EL (cell line): ENCODE measurements at places on chromosomes 13 and 19.

- no peak for DNase-seq
Observed at GRCh38 chr13:85501616-85502015, 297.6 kb downstream of the SLITRK6 start.

GRCh38 chr13:40350283-40350992 is 316.0 kb downstream of the FOXO1 start:
- no peak for DNase-seq

GRCh38 chr13:20972731-20973130 is 70.2 kb upstream of the XPO4 start:
- no peak for DNase-seq

DNA sequence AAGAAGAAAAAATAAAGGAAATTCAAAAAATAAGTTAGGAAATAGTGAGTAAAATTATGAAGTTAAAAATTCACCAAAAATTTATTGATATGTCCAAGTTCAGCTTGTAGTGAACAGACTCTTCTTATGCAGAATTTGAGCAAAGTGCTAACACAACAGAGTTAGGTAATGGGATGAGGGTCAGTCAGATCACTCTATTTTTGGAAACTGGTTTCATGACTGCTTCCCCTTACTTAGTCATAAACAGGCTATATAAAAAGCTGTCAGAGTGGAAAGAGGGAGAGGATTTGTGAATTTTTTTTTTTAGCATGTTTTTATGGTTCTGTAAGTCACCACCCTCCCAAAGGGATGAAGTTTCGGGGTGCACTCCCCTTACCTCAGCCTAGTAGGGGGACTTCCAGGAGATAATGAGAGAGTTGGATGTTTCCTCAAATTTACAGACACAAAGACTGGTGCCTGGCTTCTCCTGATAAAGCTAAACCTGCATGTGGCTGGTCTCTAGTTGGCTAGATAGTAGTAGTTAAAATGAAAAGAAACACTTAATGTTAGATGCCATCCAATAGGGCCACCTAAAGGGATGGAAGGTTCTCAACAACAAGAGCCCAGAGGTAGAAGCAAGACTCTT is 4.5 kb downstream of the CPB2 start:
- no peak for DNase-seq

- DNase-seq: no peak
Observed at GRCh38 chr13:109684824-109685202, 101.6 kb downstream of the IRS2 start.

DNA sequence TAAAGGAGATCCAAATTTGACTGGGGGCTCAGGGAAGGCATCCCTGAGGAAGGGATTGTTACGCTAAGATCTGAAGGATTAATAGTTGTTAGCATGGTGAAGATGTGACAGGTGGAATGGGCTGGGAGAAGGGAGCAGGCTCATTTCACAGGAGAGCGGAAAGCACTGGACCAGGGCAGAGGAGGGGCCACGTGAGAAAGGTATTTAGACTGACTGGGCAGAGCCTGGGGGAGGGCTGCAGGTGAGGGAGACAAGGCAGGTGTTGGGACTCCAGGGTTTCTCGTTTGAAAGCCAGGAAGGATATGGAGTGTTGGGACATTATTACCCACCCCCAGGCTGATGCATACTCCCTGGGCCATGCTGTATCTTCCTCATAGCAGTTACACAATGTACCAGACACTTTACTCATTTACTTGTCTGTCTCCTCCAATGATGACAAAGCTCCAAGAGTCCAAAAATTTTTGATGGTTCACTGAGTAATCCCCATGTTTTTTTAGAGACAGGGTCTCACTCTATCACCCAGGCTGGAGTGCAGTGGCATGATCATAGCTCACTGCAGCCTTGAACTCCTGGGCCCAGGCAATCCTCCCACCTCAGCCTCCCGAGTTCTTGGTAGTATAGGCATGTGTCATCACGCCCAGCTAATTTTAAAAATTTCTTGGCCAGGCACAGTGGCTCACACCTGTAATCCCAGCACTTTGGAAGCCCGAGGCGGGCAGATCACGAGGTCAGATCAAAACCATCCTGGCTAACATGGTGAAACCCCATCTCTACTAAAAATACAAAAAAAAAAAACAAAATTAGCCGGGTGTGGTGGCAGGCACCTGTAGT is 2.3 kb downstream of the TRAPPC6A start:
- no peak for DNase-seq

GRCh38 chr13:93144031-93144430 is 82.6 kb upstream of the GPC6 start:
- DNase-seq: no peak

DNA sequence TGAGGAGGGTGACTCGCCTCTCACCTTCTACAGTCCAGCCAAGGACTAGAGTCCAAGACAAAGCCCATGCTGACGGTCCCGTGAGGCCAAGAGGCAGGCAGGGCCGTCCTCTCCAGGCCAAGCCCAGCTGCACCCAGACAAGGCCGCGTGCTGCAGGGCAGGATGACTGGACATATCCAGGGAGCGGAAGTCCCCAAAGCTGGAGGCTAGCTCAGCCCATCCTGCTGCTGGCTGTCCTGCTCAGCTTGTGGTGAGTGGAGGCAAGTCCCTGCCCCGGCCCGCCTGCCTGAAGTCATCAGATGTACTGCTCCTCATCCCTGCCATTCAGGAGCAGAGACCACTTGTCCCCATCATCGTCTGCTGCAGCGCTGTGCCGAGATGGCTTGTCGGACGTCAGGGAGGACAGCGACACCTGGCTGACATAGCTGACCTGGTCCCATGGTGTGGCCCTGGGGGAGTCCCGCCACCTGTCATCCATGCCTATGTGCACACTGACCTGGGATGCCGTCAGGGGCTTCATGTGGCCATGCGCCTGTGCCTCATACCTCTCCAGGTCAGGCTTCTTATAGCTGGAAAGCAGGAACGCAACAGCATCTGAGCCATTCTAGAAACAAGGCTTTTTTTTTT is 72.8 kb downstream of the CCDC70 start:
- no peak for DNase-seq

DNA sequence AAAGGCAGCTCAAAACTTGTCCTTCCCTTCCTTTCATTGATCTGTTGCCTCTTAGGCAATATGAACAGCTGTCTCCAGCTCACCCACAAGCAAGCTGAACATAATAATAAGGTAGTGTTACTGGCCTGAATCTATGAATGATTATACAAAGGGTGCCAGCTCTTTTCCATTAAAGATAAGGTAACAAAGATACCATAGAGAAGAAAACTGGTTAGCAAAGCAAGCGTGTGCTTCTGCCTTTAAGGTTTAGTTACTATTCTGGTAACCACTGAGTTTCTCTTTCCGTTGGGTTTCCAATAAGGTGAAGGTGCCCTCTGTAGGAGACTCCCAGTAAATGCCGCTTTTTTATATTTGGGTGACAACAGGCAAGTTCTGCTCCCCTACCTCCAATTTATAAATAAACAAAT is 12.1 kb upstream of the DACH1 start:
- DNase-seq: no peak

GRCh38 chr13:93673885-93674284 is 447.3 kb downstream of the GPC6 start:
- DNase-seq: no peak

- DNase-seq: no peak
Observed at GRCh38 chr13:80469105-80469852, 128.4 kb upstream of the SPRY2 start.

- no peak for DNase-seq
Observed at GRCh38 chr13:99417201-99418102, 83.8 kb upstream of the TM9SF2 start.

- peak; percentile 51 for DNase-seq
Observed at GRCh38 chr13:98050041-98050466, 92.8 kb upstream of the FARP1 start.

GRCh38 chr19:18940769-18941627 is at the start of gene HOMER3:
Gene HOMER3, minus strand, starts transcription at chr19:18941217. Its CDS starts 2,235 bp downstream, at chr19:18938982.
- peak; percentile 62 for DNase-seq

DNA sequence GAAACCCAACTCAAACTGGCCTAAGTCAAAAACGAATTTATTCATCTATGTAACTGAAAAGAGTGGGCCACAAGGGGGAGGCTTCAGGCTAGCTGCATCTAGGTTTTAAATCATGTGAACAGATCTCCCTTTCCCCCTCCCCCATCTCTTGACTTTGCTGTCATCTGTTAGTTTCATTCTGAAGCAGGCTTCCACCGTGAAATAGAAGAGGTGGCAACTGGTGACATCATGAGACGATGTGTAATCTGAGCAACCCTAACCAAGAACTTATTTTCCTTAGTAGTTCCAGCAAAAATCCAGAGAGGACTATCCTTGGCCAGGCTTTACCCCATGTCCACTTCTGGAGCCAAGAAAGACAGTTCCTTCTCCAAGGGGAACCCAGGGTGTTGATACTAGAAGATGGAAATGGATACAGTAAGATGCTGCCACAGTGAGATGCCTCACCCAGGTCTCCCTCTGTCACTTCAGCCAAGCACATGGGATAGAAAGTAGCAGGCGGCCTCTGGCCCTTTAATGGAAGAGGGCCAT is 9.4 kb downstream of the SAMD4B start:
- DNase-seq: peak; percentile 15

DNA sequence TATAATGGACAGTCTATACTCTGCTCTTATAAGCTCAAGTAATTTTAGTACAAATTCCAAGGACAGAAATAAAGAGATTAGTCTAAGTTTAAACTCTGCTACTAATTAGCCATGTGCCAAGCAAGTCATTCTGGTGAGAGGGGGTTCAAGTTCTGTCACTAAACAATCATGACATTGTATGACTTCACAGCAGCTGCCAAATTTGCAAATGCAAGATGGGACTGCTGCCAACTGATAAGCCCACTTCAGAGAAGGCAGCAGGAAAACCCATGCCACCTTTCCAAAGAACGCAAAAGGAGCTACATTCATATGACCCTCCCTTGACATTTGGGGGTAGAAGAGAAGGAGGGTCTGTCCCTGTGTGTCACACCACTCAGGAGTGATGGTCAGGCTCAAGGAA is 60.7 kb upstream of the RFXAP start:
- no peak for DNase-seq

DNA sequence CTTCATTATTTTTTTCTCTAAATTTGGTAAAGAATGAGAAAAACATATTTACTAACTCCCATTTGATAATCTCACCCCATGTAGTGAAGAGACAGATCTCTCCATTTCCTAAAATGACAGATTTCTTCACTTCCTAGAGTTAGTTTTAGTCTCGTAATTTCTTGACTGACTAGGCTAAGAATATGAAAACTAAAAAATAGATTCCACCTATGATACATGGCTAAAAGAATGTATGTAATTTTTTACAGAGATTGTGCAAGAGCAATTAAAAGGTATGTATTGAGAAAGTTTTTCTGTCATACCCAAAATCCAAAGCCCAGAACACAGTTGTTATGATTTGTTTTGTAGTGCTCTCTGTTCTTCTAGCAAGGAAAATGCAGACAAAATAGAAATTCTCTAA is 9.5 kb downstream of the NALCN start:
- no peak for DNase-seq

- no peak for DNase-seq
Observed at GRCh38 chr13:74576420-74576819, 442.2 kb upstream of the KLF12 start.

GRCh38 chr13:37087486-37087885 is 18.0 kb downstream of the CSNK1A1L start:
- no peak for DNase-seq

GRCh38 chr13:51995677-51996551 is 15.3 kb downstream of the ATP7B start:
- no peak for DNase-seq

DNA sequence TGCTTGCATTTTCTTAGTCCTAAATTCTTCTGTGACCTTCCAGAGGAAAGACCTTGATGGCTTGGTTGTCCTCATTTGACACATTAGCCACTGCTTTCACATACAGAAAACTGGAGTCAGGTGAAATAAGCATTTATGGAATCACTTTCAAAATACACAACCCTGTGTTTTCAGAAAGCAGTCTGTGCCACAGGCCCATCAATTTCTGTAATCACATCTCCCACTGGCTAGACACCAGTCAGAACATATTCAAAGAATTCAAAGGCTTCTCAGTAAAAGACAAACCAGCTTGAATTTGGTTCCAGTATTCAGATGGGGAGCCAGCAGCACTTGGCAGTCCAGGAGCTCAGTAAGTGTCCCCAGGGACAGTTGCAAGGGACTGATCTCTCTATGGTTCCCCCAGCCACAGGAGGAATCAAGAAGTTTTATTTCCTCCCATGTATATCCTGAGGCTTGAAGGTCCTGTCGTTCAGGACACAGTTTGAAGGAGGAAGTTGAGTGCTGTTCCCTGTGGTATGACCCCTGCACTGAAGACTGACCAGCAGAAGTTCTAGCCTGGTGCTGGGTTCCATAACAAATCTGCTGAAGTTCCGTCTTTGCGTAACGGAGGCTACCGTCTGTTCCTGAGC is 214.3 kb downstream of the FOXO1 start:
- DNase-seq: no peak

DNA sequence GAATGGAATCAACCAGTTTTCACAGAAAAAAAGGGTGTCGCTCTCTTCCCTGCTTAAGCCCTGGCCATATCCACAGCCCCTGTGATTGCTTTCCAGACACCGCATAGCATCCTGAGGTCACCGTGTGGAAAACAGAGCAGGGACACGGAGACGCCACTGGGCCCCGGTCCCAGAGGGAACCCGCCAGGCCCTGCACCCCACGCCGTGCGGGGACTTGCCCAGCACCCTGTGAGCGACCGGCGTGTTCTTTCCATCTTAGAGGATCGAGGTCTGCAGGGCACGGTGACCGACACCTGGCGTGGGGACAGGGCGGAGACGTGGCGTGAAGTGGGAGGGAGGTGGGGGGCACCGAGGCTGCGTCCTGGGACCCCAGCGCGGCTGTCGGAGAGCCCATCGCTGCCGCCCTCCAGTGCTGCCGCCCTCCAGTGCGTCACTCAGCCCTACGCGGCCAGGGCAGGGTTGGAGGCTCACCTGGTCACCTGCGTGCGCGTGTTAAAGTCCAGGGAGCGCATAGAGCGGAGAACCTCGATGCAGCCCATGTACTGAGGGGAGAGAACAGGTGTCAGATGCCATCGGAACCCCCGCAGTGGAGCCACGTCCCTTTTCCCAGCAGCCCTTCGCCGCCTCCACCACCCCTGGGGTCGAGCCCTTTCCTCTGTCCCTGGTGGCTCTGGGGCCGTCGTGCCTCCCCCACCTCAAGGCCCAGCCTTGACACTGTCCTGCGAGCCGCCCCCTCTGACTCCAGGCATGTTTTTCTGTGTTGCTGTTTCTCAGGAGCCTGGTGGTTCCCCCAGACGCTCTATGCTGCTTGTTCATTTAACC is 20.2 kb downstream of the SHC2 start:
- no peak for DNase-seq

GRCh38 chr13:100597253-100597652 is 8.7 kb upstream of the GGACT start:
- DNase-seq: peak; percentile 42
